ENCODE measurements at places on chromosomes 11 and 22. TPM values are rescaled to one million over a fixed set of nuclear protein-coding genes. Genes with fewer than 3 reads are reported as not detected.

DNA sequence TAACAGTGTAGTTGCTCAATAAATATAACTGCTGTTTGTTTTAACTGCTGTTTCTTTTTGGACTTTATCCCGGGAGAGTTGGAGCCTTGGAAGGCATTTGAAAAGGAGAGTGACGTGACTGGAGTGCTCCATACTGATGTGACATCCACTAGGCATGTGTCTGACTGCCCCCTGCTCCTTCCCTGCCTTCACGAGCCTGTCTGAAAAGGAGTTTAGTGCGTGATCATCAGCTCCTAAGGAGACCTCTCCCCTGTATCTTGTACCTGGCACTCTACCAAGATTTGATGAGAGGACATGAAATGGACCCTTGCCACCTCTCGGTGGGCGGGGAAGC is 22.9 kb downstream of the ZBTB16 start:
- no peak for DNase-seq

DNA sequence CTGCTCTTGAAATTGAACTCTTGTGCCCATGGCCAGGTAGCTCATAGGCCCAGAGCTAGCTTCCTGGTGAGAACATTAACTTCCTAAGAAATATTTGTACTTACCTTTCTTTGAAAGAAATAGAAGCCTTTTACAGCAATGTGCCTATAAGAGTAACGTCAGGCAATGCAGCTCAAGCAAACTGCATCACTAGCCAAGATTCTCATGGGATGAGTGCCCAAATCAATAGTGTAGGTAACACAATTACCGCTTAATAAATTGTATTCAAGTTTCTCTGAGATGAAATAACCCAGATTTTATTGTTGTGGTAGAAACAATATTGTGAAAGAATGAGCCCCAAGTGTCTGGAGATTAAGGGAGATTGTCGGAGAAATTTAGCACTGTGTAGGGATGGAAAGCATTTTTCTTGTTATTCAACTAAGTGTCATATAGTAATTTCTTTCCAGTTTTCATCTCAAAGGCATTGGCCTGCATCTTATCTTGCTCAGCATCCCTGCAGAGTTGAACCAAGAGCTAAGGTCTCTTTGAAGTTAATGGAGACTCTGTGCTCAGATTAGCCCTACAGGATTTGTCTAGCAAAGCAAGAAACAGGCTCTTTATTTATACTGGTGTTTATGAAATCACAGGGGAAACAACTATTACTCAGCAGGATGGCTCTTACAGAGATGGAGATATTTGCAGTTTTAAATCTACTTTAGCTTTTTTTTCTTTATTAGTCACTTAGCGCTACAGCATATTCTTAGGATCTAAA is 321.0 kb upstream of the PDGFD start:
- no peak for DNase-seq

- no peak for DNase-seq
These were observed 27.6 kb upstream of the SIK2 start for GRCh38 chr11:111574373-111575225.

DNA sequence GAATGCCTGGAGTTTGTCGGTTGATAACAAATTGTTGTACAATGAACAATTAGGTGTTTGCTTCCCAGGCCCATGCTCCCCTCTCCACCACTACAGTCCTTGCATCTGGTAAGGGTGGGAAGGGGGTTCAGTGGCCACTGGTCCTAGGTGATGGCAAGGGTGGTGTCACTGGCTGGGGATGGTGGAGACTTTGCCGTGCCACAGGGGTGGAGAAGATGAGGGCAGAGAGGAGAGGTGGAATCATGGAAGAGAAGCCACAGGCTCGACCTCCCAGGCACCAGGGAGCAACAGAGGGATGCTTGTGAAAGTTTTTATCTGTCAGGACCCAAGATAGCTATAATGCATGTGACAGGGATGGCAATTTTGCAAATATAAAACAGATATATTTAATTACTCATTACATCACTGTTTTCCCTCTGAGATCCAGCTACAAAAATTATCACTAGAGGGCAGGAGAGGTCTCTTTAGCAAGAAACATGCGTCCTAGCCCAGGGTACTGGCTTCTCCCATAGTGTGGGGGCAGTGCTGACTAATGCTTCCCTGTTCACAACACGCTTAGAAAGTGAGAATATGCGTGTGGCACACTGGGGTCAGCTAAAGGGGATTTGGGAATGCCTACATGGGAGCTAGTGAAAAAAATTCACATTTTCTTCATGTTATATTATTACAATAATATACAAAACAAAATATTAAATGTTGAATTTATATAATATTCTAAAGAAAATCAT is 49.0 kb upstream of the AMPD3 start:
- DNase-seq = peak; percentile 76

Gene RBMXL2
- 0.33 TPM for total RNA-seq

Gene RTN3
- 187 TPM for total RNA-seq

Gene MORC2
- 27.6 TPM for total RNA-seq

All from thyroid gland (tissue), 4 donors.